ENCODE measurements at places on chromosomes 1 and 21. TPM values are rescaled to one million over a fixed set of nuclear protein-coding genes. Genes with fewer than 3 reads are reported as not detected.

GRCh38 chr1:153566414-153567371 is 1.0 kb upstream of the S100A2 start:
- peak; percentile 73 for DNase-seq

RBP7 gene
- 0.99 TPM for polyA plus RNA-seq

GRCh38 chr1:75482951-75483350 is 128.0 kb downstream of the SLC44A5 start:
- no peak for DNase-seq

DNA sequence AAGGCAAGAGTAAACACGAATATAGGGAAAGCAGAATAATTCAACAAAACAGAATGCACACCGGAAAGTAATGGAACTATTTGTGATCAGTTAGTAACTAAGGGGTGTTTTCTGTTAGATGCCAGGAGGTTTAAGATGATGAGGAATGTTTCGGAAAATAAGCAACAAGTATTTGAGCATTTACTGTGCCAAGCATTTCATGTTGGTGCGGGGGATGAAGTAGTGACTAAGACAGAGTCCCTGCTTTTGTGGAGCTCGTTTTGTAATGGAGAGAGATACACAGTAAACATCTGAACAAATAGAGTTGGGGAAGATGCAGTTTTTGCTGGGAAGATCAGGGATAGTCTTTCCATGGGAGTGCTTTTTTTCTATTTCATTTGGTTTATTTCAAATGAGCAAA is 78.7 kb downstream of the DYRK1A start:
- no peak for DNase-seq

- DNase-seq, result no peak
These were observed 7.3 kb downstream of the TRAF5 start for GRCh38 chr1:211333906-211334305.

CD52 gene
- 2.8 TPM for polyA plus RNA-seq

LAPTM5 gene
- polyA plus RNA-seq, result 25.4 TPM

DNA sequence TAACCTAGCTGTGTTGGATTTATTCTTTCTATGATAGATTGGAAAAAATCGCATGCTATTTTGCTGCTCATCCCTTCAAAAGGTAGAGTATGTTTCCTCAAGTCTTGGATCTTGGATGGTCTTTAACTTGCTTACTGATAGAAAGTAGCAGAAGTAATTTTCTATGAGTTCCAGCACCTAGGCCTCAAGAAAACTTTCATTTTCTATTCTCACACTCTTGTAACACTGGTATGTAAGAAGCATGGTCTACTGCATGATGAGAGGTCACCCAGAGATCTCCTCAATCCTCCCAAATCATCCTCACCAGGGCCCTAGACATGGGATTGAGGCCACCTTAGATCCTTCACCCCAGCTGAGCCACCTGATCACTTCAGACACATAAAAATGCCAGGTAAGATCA is 7.2 kb downstream of the SPTA1 start:
- DNase-seq, result no peak

Measured in right lung (tissue), 10 donors.